ENCODE measurements at places on chromosomes 4 and X.

- no peak for DNase-seq
Observed at GRCh38 chrX:4831574-4831973, 1118.1 kb upstream of the PRKX start.

DNA sequence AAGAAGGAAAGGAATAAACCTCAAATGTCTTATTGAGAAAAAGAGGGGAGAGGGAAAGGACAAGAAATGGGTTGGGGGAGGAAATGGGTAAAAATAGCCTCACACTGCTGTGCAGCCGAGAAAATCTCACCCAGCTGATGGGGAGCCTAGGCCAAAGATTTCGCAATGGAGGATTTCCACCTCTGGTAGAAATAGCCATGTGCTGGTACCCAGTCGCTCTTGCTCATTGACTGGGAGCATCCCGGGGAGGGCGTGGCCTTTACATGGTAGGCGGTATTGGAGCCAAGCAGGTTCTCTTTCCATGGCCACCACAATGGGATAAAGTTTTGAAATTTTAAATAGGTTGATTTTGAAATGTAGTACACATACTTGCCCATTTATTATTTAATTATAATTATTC lies 255.1 kb upstream of the LDB2 start:
- no peak for DNase-seq

DNA sequence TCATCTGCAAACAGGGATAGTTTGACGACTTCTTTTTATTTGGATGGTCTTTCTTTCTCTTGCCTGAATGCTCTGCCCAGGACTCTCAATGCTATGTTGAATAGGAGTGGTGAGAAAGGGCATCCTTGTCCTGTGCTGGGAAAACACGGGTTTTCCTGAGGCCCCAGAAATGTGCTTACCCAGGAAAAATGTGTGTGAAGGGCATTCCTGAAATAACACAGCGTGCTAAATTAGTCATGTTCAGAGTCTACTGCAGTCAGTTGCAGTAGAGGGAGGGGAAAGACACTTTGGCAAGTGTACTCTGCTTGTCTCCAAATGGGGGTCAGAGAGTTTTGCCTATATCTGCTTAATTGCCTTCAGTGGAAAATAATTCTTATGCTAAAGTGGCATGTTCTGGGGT lies 153.9 kb downstream of the CCNG2 start:
- DNase-seq = no peak

- no peak for DNase-seq
Observed at GRCh38 chrX:120727911-120728310, 98.1 kb upstream of the C1GALT1C1 start.

GRCh38 chrX:35711281-35711680 lies 86.9 kb upstream of the MAGEB16 start:
- DNase-seq = no peak

- no peak for DNase-seq
Observed at GRCh38 chr4:176949029-176949428, 156.3 kb upstream of the VEGFC start.

DNA sequence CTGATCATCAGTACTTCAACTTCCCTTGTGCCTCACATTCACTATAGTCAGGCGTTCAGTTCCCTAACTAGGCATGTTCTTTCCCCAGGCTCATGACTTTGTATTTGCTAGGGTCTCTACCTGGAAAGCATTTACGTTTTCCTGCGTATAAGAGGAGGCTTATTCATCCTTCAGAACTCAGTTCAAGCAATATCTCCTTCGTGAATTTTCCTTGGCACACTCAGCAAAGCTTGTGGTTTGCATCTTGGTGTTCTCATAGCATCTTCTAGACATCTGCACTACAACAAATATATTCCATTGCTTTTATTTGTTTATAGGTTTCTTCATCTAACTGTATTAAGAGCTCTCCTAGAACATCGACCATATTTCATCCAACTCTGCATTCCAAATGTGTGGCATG lies 2.6 kb downstream of the CXCL6 start:
- no peak for DNase-seq

DNA sequence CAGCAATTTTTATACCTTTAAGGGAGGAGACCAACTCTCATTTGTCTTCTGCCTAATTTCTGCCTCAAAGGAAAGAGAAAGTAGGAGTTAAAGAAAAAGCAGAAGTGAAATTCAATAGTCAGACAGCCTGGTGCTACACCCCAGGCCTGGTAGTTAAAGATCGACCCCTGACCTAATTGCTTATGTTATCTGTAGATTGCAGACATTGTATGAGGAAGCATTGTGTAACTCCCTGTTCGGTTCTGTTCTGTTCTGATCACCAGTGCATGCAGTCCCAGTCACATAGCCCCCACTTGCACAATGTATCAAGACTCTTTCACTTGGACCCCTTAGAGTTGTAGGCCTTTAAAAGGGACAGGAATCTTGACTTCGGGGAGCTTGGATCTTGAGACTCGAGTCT lies 335.9 kb upstream of the AR start:
- no peak for DNase-seq

DNA sequence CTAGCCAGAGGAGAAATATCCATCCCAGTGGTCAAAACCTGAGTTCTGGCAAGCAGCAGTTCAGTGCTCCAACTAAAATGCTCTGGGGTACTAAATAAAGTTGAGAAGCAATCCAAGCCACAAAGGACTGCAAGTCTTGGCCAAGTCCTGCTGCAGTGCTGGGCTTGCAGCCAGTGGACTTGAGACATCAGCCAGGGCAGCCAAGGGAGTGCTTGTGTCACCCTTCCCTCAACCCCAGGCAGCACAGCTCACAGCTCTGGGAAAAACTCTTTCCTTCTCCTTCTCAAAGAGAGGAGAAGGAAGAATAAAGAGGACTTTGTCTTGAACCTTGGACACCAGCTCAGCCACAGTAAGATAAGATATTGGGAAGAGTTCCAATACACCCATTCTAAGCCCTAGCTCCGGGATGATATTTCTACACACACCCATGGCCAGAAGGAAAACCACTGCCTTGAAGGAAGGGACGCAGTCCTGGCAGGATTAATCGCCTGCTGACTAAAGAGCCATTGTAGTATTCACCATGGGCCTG lies 99.8 kb downstream of the PTCHD1 start:
- DNase-seq = no peak

DNA sequence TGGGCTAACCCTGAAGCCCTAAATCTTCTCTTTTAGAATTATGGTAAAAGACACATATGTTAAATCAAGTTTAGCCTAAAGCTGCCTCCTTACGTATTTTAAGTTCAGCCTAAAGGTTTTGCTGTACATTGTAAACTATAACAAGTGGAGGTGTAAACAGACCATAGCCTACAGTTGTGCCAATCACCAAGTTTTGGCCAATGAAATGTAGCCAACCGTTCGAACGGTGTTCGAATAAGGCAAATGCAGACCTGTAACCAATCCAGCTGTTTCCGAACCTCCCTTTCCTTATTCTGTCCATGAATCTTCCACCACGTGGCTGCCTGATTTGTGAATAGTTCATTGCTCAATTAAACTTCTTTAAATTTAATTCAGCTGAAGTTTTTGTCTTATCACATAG lies 52.1 kb upstream of the TBC1D9 start:
- DNase-seq = no peak

DNA sequence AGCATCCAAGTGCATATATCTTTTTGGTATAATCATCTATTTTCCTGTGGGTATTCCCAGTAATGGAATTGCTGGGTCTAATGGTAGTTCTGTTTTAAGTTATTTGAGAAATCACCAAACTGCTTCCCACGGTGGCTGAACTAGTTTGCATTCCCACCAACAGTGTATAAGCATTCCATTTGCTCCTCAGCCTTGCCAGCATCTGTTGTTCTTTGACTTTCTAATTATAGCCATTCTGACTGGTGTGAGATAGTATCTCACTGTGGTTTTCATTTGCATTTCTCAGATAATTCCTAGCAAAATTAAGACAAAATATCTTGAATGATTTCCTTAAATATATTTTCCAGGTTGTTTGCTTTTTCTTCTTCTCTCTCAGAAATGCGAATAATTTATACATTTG lies 341.1 kb downstream of the GBA3 start:
- no peak for DNase-seq

- DNase-seq = no peak
Observed at GRCh38 chr4:14165222-14165920, 537.8 kb upstream of the BOD1L1 start.

GRCh38 chr4:74408639-74409038 lies 36.3 kb upstream of the AREG start:
- DNase-seq = no peak

DNA sequence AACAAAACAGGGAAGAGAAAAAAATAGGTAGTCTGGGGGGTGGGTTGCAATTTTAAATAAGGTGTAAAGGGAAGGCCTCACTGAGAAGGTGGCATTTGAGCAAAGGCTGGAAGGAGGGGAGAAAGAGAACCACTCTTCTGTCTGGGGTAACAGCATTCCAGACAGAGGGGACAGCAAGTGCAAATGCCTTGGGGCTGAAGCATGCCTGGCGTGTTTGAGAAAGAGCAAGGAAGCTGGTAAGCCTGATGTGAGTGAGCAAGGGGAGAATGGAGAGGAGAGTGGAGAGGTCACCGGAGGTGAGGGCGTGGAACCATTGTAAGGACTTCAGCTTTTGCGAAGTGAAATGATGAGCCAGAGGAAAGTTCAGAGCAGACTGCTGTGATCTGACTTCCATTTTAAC lies 19.7 kb upstream of the DOCK11 start:
- no peak for DNase-seq

DNA sequence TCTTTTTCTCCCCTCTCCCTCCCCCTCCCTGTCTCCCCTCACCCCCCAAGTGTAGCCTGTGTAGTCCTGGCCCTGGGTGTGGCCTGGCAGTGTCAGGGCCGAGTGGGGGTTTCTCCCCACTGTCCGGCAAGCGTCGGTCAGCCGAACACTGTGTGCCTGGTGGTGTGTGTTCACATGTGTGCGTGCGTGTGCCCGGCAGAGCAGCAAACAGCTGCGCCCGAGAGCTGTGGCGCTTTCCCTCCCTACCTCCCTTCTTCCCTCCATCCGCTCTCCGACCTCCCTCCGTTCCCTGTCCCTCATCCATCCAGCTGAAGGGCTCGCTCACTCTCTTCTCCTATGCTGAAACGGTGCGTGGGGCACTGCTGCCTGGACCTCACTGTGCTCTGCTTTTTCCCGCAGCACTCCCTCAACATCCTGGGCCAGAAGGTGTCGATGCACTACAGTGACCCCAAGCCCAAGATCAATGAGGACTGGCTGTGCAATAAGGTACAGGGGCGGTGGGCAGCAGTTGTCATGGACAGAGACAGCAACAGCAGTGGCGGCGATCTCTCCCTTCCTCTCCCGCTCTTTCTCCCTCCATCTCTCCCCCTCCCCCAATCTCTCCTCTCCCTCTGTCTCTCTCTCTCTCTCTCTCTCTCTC lies 17.4 kb upstream of the UBA1 start:
- DNase-seq = no peak

GRCh38 chrX:140602140-140602539 lies 97.3 kb upstream of the SOX3 start:
- no peak for DNase-seq

DNA sequence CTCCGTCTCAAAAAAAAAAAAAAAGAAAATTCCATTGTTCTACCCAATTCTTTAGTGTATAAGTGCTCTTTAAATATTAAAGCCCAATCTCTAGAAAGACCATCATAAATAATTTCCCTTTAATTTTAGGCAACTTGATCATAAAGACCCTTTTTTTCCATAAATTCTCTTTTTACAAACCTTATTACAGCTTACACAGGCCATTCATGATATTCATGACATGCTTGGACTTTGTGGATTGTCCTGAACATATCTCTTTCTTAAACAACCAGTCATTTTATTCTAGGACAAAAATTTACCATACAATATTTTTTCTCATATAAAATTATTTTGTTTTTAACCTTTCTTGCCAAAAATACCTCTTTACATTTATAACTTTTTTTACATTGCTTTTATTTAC lies 30.5 kb downstream of the TLR8 start:
- no peak for DNase-seq

DNA sequence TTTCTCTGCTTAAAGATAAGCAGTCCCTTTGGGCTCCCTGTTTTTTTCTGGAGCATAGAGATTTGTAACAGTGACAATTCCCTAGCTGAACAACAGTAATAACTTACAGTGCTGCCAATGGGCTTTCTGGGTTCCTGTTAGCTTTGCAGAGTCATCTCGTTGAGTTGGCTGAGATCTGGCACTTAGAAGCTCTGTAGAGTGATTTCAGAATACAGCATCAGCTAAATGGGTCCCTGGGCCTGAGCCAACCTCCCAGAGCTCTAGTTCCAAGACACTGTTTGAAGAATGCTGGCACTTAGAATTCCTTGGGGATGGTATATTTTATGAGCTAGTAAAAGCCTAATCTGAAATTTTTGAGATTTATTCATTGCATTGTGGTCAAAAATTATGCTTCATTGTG lies 43.5 kb upstream of the SERTM2 start:
- no peak for DNase-seq

DNA sequence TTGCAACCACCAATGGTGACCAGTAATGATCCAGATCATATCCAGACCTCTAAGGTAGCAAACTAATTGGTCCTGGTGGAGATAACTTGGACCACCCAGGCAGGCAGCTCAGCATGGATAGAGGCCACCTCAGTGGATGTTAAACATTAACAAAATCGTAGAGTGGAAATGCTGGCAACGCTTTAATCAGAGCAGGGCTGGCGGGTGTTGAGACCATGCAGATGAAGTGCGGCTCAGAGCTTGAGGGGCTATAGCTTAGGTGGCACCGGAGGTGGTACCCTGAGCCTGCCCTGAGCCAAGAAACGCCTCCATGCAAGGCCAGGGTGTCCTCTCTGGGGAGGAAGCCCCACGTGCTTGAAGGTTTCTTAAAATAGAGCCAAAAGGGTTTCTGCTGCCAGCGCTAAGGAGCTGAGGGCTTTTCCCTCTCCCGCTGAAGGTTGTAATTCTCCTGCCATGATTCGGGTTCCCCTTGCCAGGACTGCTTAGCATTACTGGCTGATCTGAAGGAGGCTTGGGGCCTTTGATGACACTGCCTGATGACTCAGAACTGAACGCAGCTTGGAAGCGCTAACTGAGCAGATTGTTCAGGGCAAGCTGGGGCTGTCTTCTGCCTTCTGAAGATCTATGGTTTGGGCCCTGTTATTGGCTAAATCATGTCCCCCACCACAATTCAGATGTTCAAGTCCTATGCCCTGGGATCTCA lies 177.8 kb upstream of the ATP6AP2 start:
- no peak for DNase-seq

DNA sequence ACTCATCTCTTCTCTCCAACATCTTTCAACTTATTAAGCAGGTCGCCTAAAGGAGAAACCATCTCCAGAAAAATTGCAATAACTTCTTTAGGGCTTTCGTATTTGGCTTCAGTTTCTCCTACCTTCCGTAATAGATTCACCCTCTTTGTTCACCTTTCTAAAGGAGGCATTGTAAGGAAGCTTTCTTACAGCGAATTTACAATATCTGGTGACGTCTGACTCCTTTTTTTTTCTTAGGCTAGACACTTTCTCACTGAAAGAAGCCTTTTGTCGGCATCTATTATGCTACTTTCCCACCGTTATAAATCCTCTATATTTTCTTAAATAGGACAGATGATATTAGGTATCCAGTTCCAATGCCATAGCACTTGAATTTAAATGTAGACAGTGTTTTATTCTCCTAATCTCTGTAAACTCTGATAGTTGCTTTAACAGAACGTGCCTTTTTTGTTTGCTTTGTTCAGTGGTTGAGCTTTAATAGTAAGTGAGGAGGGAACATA lies 302.4 kb downstream of the IL1RAPL1 start:
- no peak for DNase-seq

GRCh38 chr4:184262901-184263300 lies 45.2 kb upstream of the ENPP6 start:
- DNase-seq = no peak

- no peak for DNase-seq
Observed at GRCh38 chr4:183816077-183816476, 89.0 kb upstream of the STOX2 start.

GRCh38 chr4:53595834-53596233 lies 4.5 kb upstream of the LNX1 start:
- DNase-seq = no peak
